Karpas-422 (cell line): ENCODE measurements at places on chromosomes 4 and X. TPM values are rescaled to one million over a fixed set of nuclear protein-coding genes. Genes with fewer than 3 reads are reported as not detected.
A peak's percentile ranks its signal among the peaks of the same experiment; 100 is the strongest.

GRCh38 chr4:168592676-168593075 is 95.8 kb downstream of the PALLD start:
- DNase-seq = no peak

DNA sequence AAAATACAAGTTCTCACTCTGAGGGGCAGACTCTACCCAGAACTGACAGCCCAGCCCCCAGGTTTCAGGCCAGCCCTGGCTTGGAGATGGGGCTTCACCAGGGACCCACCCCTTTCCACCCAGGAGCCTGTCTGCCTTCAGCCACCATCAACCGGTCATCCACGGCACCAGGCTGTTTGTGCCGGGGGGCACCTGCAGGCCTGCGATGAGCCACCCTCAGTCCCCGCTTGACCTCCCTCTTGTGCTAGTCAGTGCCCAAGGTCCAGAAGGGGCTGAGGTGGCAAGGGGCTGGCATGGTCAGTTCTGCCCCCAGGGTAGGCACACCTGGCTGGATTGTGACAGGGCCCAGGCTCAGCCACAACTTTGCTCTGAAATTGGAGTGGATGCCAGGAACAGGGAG is 82.1 kb downstream of the ADRA2C start:
- DNase-seq = no peak

POU3F4 gene
- not detected in 2 replicates for total RNA-seq

GRCh38 chr4:42381666-42382065 is 15.6 kb upstream of the SHISA3 start:
- no peak for DNase-seq

GRCh38 chrX:25028726-25029125 is 13.0 kb upstream of the ARX start:
- DNase-seq = no peak

- DNase-seq = no peak
Observed at GRCh38 chrX:48938721-48939425, 18.5 kb downstream of the OTUD5 start.

GRCh38 chr4:130468340-130468739 is 1372.4 kb downstream of the C4orf33 start:
- DNase-seq = no peak

- no peak for DNase-seq
Observed at GRCh38 chr4:152369902-152370295, 166.0 kb downstream of the FBXW7 start.

DNA sequence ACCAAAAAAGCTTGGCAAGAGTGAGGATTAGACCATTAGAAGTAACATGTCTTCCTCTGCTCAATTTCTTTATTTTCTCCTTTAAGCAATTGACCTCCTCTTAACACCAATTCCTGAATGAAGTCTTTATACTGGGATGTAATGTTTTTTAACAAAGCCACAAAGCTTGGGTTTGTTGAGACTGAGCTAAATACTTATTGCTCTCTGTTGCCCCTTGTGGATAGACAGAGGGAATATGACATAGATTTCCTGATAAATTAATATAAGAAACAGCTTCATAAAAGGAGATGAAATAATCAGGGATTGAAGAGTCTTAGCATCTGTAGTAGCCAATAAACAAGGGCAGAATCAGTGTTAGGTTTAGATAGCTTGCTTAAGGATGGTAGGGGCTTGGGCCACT is 57.6 kb downstream of the CCDC160 start:
- DNase-seq = peak; percentile 63

GRCh38 chr4:88308587-88308986 is 24.2 kb upstream of the PPM1K start:
- no peak for DNase-seq

ADH5 gene
- 64.3 and 67.7 TPM in 2 replicates for total RNA-seq

GRCh38 chrX:55161581-55161980 is 58.6 kb upstream of the PAGE5 start:
- DNase-seq = no peak

DNA sequence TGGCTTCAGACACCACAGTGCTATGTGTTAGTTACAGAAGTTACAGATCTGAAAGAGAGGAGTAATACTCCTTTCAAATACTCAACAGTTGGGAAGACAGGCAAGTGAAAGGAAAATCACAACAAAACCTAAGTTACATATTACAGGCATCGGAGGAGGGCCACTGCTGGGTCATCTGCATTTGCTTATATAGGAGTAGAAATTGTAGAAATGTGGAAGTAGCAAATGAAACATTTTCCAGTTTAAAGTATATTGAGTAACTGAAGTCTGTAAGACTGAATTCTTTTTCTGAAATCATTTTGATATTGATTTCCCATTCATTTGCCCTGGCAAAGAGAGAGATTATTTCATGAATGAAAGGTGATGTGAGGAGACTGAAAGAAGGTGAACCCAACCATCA is 201.7 kb downstream of the SPRY1 start:
- no peak for DNase-seq
